ENCODE measurements at places on chromosomes 6 and 20.
A peak's percentile ranks its signal among the peaks of the same experiment; 100 is the strongest.

GRCh38 chr20:54340667-54341081 is 132.8 kb downstream of the PFDN4 start:
- DNase-seq: no peak

DNA sequence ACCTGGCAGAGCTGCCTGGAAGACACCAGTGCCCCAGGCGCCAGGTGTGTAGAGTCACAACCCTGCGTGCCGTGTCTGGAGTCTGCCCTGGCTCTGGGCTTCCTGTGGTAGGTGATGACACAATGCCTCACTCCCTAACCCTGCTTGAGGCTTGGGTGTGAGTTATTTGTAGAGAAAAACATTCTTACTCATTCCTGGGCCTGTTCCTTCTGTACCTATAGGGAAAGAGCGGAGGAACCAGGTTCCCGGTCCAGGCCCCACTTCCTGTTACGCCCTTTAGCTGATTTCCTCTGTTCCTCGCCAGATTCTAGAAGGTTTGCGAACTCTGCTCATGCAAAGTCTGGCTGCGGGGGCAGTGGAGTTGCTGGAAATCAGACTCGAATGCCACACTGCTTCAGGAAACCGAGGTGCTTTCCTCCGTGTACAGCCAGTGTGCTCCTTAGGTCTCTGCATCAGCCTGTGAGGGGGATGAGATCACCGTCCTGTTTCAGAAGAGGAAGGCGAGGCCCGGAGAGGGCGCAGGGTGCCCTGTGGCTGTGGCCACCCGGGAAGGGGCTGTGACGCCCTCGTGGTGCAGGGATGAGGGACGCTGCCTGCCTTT is 67.1 kb upstream of the DUSP22 start:
- no peak for DNase-seq

DNA sequence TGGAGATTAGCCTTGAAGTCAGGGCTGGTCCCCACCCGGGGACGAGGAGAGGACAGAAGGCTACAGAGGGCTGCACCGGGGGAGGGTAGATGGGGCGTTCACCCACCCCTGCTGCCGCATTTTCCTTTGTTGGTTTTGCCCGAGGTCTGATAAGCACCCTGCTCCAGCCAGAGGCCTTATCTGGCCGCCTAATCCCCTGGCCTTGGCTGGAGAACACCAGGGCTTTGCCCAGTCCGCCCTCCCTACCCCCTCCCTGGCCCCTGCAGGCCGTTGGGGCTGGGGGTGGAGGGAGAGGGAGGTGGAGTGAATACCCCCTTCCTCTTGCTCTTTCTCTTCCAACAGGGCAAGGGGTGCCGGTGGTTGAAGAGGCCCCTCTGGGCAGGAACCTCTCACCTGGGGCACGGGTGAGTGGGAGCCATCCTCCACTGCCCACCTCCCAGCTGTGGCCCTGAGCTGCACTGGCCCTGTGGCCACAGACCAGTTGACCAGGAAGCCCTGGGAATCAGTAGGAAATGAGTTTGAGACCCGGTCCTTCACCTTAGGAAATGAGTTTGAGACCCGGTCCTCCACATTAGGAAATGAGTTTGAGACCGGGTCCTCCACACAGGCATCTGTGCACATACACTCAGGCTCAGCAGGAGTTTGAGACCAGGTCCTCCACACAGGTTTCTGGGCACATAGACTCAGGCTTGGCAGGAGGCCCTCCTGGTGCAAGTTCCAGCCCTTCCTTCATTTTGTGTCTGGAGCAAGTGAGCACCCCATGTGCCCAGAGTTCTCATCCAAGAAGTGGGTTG is 12.0 kb upstream of the GATA5 start:
- no peak for DNase-seq

- no peak for DNase-seq
Measured at GRCh38 chr6:88426005-88426404, 259.9 kb upstream of the CNR1 start.

- DNase-seq: no peak
Measured at GRCh38 chr6:6352772-6353171, 32.3 kb upstream of the F13A1 start.

DNA sequence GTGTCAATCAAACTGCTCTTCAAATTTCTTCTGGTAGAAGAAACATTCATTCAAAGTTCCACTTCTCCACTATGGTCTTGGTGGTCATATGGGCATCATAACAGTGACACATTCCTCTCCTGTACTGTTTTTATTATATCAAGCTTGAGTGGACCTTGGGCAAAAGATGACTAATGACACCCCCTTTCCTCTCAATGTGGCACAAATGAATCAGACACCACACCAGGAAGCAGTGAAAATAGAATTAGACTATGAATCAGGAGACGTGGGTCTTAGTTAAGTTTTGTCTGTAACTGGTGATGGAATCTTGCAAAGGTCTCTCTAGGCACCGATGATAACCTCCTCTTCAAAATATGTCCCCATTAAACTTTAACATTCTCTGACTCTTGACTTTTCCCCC is 9.0 kb upstream of the NRSN1 start:
- no peak for DNase-seq

GRCh38 chr6:113616701-113617274 is 240.4 kb upstream of the MARCKS start:
- no peak for DNase-seq

DNA sequence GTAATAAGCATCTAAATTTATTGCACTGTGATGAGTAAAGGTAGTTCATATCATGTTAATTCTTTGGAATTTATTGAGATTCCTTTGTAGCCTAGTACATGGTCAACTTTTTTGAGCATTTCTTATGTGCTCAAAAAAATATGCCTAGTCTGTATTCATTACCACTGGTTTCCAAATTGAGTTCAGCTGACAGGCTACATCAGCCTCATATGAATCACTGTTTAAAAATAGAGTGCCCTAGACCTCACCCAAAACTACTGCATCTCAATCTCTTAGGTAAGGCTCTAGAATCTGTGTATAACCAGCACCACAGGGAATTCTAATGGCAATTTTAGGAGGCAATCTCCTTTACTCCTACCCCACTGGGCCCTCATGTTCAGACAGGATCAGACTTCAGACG is 16.7 kb upstream of the FOXF2 start:
- DNase-seq: no peak

- no peak for DNase-seq
Measured at GRCh38 chr6:55456016-55456415, 123.0 kb downstream of the HMGCLL1 start.

DNA sequence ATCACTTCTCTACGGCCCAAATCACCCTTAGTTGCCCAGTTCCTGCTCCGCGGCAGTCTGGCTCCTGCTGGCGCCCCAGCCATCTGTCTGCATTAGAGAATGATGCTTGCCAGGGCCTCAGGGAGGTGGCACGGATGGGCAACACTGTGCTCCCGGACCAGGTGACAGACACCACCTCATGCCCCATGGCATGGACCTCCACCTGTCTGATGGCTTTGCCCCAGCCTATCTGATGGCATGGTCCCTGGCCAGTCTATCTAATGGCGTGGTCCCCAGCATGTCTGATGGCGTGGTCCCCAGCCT is 18.8 kb upstream of the MRGBP start:
- no peak for DNase-seq

GRCh38 chr6:56753811-56754210 is 111.1 kb upstream of the DST start:
- DNase-seq: no peak

GRCh38 chr20:10022625-10023024 is 12.2 kb upstream of the ANKEF1 start:
- DNase-seq: no peak

DNA sequence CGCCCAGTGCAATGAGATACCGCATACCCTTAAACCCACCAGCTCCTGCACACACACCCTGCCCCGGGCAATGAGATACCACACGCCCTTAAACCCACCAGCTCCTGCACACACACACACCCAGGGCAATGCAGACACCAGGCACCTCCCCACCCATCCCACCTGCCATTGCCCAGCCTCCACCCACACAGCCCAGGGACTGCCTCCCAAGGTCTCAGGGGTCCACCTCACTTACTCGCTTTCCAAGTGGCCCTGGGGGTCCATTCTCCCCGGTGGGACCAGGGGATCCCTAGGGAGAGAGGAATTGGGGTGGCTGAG is 24.0 kb downstream of the COL11A2 start:
- no peak for DNase-seq

- no peak for DNase-seq
Measured at GRCh38 chr20:11922561-11922960, 4.9 kb downstream of the BTBD3 start.

DNA sequence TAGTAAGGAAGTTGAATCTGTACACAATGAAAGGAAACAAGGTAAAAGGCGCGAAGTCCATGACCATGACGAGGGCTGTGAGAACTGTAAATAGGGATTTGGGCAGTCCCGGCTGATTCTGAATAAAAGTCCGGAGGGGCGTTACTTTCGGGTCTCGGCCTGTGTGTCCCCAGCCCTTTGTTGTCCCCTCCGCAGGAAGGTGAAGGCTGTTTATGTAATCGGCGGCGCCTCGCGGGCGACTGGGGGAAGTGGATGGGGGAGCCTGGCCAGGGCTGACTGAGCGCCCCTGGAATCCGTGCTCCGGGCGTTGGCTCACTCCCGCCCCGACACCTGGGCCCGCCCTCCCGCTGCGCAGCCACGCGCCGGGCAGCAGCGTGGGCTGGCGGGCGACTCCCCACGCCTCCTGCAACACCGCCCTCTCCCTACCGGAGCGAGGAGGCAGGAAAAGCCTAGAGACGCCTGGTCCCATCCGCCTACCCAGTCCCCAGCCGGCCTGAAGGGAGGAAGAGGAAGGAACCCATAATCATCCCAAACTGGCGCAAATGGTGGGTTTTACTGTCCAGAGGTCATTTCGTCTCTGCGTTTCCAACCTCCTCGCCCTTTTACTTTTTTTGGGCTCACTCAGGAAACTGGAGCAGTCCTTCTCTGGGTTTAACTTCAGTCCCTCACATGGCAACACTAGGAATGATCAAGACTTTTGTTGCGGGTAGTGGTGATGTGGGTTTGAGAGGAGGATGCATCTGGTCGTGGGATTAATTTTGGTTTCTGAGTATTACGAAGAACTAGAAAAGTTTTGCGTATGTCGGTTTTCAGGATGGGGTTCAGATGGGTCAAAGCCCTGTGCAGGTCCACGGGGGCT is 12.1 kb downstream of the TRIM31 start:
- peak; percentile 56 for DNase-seq

DNA sequence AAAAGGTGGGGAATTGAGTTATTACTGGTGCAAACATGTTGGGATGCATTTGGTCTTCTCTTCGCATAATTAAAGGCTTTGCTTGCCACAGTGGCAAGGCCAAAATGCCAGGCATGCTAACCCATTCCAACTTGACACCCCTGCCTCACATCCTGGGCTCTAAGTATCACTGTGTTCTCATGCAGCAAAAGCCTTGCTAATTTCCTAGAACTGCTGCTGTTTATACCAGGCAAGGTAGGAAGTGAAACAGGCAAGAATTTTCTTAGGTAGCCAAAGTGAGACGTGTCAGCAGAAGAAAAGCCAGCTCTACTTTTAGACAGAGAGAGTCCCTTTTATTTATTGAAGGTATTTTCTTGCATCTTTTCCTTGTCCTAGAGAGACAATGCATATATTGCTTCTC is 41.2 kb downstream of the LYRM2 start:
- DNase-seq: no peak

- DNase-seq: no peak
Measured at GRCh38 chr6:44495036-44495901, 107.8 kb downstream of the CDC5L start.

DNA sequence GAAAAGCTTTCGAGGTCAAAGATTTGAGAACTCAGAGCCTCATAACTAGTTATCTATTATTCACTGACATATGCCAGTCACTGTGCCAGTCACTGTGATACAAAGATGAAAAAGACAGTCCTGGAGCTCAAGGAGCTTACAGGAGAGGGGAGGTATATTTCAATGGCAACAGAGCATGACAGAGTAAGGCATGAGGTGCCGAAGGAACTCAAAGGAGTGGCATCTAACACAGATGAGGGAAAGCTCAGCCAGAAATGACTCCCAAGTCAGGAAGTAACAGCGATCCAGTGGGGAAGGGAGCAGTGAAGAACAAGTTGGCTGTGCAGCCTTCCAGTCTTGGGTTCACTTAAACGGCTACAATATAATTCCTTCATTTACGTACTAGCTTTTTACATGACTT is 46.6 kb downstream of the DTNBP1 start:
- no peak for DNase-seq

- no peak for DNase-seq
Measured at GRCh38 chr6:135084001-135084915, 29.6 kb upstream of the HBS1L start.

GRCh38 chr20:13099676-13100075 is 90.9 kb downstream of the SPTLC3 start:
- no peak for DNase-seq

GRCh38 chr6:139547122-139547776 is 172.8 kb upstream of the CITED2 start:
- DNase-seq: no peak

DNA sequence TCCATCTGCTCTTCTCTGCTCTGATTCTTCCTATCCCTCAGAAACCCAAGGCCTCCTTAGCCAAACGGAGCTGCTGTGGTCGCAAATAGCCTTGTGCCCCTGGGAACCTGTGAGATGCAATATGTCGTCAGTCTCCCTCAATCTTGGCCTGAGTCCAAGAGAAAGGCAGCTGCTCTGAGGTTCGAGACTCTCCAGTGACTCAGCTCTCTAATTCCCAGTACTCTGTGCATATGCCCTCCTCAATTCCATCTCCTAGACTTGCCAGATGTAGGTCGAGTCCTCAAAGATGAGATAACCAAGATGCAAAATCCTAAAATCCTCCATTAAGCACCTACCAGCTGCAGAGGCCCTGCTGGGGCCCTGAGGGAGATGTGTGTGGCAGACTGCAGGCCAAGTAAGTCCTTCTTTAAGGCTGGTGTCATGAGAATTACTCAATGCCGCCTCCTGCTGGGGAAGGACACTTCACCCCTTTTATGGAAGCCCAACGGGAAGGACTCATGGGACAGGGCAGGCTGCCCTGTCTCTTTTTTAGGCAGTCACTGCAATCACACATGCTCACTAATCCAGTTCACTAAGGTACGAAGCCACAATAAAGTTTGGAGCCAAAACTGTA is 28.5 kb downstream of the C6orf15 start:
- DNase-seq: peak; percentile 73

DNA sequence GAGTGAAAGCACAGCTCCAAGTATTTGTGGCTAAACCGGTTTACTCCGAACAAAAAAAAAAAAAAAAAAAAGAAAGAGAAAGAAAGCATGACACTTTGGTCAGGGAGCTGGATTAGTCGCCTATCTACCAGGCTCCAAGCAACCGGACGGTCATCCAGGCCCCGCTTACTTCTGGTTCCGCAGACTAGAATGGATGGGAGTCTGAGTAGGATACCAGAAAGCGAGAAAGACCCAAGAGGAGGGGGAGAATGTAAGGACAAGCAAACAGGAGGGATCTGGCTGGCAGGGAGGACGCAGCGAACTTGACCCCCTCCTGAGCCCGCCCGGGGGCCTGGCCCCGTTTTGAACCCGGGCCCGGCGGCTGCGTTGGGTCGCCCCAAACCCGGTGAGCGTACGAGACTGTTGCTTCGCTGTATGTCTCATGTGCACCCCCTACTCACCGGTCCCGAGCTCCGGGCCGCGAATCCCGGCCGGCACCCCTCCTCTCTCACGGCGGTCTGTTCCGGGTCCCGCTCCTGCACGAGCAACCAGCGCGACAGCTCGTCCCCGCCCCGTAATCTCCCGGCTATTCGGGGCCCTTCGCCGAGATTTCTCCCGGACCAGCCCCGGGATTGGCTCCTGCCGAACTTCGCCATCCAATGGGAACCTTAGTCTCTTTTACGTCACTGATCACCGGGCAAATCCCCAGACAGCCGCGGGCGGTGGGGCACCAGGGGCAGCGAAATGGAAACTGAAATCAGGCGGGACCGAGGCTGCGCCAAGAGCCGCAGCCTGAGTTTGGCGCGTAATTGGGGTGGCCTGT is at the start of gene TRIM26:
Gene TRIM26 (minus strand): TSS at position 542 of the 802 bp plus-strand sequence. CDS start 14,303 bp downstream, outside the sequence.
- DNase-seq: peak; percentile 97
